ENCODE measurements at places on chromosomes 1 and 21. TPM values are rescaled to one million over a fixed set of nuclear protein-coding genes. Genes with fewer than 3 reads are reported as not detected.
A peak's percentile ranks its signal among the peaks of the same experiment; 100 is the strongest.

DNA sequence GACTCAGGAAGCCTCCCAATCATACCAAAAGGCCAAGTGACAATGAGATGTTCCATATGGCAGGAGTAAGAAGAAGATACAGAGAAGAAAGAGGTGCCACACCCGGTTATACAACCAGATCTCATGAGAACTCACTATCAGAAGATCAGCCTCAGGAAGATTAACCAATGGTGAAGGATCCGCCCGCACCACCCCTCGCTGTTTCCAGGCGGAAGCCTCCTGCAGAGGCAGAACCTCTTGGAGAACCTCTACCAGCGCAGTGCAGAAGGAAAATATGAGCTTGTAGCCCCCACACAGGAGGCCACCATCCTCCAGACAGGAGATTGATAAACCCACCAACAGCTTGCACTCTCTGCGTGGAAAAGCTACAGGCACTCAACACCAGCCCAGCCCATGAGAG, 245.1 kb downstream of the POTED start:
- no peak overlapping the region for H3K4me3 ChIP-seq
- DNase-seq: no peak
- no peaks in the 10 kb centered on the region for H3K4me1 ChIP-seq
- no peak overlapping the region for H3K27ac ChIP-seq
- no peaks in the 10 kb centered on the region for H3K27me3 ChIP-seq

GRCh38 chr21:15592271-15592860, 137.4 kb upstream of the USP25 start:
- no peaks in the 10 kb centered on the region for H3K36me3 ChIP-seq
- H3K4me3 ChIP-seq: no peak overlapping the region
- H3K27ac ChIP-seq: no peak overlapping the region
- H3K4me1 ChIP-seq: no peaks in the 10 kb centered on the region
- H3K27me3 ChIP-seq: no peaks in the 10 kb centered on the region

DNA sequence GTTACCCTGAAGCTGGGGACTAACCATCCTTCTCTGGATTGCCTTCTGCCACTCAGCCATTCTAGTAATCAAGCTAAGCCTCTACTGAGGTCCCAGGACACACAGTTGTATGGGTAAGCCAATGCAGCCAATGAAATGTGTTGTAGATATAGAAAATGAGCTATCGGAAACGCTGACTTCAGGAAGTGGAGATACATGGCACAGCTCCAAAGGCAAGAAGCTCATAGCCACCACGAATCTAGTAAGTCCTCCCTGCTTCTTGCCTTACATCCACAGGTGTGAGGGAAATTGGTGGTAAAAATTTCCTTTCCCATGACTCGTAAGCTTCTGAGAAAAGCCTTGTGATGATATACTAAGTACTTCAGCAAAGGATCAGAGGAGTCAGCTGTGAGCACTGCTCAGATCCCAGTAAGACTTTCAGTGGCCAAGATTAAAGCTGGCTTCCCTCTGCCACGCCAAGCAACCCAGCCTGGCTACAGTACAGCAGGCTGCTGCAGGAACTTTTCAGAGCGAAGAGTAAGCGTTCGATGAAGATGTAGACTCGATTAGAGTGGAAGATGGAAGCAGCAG, 117.7 kb downstream of the SIM2 start:
- no peak overlapping the region for H3K27ac ChIP-seq
- H3K4me1 ChIP-seq: no peaks in the 10 kb centered on the region
- H3K4me3 ChIP-seq: no peak overlapping the region
- no peaks in the 10 kb centered on the region for H3K36me3 ChIP-seq
- no peaks in the 10 kb centered on the region for H3K27me3 ChIP-seq

F3 gene
- polyA plus RNA-seq: 51.6 TPM

DNA sequence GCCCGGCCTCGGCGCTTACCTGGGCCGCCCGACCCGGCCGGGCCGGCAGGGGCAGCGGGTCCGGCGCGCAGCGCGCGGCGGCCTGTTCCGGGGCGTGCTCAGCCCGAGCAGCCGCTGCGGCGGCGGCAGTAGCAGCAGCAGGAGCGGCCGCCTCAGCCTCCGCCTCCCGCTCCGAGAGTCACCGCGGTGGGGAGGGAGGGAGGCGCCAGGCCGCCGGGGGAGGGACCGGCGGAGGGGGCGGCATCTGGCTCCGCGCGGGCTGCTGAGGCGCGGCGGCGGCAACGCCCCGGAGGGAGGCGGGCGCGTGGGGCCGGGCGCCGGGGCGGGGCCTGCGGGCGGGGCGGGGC, at the start of gene CTNNBIP1:
TSS of gene CTNNBIP1 (minus strand) at position 194 of the 347 bp plus-strand sequence. CDS start 38,205 bp downstream, outside the sequence.
- no peaks in the 10 kb centered on the region for H3K36me3 ChIP-seq
- no peaks in the 10 kb centered on the region for H3K27me3 ChIP-seq
- H3K27ac ChIP-seq: peak within 1 kb of the TSS; percentile 90

DNA sequence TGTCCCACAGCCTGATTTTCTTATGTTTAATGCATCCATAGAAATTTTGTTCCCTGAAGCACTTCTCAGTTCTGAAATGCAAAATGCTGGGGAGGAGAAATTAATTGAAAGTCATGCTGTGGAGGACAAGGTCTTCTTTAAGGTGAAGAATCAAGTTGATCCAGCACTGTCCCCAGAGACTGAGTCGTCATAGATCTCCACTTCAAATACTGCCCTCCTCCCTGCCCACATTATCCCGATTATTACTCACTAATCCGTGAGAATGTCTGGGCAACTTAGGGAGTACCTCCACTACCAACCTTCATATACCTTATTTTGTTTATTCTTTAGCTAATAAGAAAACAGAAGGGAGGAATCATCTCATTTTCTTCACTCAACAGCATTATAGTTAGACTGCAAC, 70.0 kb upstream of the FMN2 start:
- DNase-seq: no peak
- H3K4me3 ChIP-seq: no peak overlapping the region
- no peaks in the 10 kb centered on the region for H3K4me1 ChIP-seq
- no peaks in the 10 kb centered on the region for H3K27me3 ChIP-seq
- no peak overlapping the region for H3K27ac ChIP-seq

SDF4 gene
- polyA plus RNA-seq: 167 TPM
